HFFc6 (cell line): ENCODE measurements at places on chromosomes 3 and 15. TPM values are rescaled to one million over a fixed set of nuclear protein-coding genes. Genes with fewer than 3 reads are reported as not detected.

DNA sequence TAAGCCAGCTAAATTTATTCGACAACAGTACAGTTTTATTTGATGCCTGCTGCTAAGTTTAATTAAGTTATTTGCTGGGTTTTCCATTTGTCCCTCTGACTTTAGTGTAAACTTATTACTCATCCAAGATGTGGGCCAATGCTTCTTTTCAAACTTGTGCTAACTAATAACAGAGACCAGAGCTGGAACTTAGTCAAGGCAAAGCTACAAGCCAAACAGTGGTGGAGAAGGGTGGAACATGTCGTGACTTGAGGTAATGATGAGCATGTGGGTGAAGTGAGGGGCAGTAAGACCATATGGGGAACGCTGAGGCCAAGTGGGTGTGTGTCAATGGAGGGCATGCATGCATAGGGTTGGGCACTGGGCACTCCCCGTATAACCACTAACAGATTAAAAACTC, 63.9 kb downstream of the NMD3 start:
- DNase-seq = no peak

The FOXB1 gene
- total RNA-seq = not detected in 3 replicates

The CLEC3B gene
- 1.2 to 2.2 TPM (median 1.7 TPM) in 3 replicates for total RNA-seq

DNA sequence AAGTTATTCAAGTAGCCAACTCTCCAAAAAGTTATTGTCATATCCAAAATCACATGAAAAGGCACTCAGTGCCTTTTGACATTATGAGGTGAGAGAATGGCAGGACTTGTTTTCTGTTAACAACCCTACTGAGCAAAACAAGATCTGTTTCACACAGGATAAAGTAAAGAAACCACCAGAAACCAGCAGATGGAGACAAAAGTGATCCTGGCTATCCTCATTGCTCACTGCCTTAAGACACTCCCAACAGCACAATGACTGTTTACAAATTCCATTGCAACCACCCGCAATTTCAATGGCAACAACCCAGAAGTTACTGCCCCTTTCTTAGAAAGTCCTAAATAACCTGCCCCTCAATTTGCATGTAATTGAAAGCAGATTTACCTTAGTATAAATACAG, 352.6 kb upstream of the NDN start:
- DNase-seq = no peak

GRCh38 chr15:75042730-75043508, 19.5 kb downstream of the PPCDC start:
- DNase-seq = no peak

The SLC6A1 gene
- total RNA-seq = not detected in 3 replicates

DNA sequence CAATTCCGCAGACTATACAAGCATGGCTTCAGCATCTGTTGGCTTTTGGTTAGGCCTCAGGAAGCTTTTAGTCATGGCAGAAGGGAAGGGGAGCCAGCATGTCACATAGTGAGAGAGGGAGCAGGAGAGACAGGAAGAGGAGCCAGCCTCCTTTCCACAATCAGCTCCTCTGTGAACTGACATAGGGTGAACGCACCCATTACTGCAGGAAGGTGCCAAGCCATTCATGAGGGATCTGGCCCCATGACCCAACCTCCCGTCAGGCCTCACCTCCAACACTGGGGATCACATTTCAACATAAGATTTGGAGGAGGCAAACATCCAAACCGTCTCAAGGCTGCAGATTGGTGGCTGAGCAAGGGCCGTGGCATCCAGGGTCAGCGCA, 106.3 kb downstream of the LRRK1 start:
- DNase-seq = no peak

The HYAL2 gene
- total RNA-seq = 45.2 to 54.2 TPM (median 50.4 TPM) in 3 replicates

DNA sequence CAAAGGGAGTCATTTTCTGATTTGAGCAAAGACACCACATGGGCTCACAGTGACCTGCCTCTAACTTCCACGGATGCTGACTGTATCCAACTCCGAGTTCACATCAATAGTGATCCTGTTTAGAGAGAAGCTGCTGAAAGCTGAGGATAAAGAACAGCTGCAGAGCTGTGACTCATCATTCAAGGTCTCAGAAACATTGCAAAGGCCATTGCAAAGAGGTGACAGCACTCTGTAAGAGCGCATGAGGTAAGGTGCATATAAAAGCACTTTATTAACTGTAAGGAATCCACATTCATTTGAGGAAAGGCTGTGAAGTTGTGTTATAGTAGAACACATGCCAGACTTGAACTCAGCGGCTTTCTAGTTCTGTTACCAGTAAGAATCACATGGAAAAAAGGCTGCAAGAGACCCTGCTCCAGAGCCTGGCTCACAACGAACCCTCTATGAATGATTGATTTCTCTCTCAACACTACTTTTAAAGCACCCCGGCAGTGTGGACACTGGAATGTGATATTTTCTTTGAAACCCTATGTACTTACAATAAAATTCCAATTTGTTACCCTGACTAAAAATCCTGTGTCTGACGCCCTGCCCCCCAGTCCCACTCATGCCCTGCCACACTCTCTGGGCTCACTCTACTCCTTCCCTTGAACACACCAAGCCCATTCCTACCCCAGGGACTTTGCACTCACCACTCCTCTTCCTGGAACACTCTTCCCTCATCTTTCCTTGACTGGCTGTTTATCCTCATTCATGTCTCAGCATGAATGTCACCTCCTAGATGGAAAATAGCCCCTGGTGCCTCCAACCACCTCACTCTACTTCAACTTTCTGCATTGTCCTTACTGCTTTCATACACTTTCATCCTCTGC, 111.2 kb downstream of the LSM3 start:
- DNase-seq = peak; percentile 86

The GABRR3 gene
- not detected in 3 replicates for total RNA-seq

- no peak for DNase-seq
Observed at GRCh38 chr3:38119821-38120692, 16.9 kb downstream of the ACAA1 start.
